ENCODE measurements at places on chromosomes 12 and 14. TPM values are rescaled to one million over a fixed set of nuclear protein-coding genes. Genes with fewer than 3 reads are reported as not detected.

INSM2 gene
- not detected for polyA plus RNA-seq

GRCh38 chr14:89707086-89707485 lies 247.4 kb downstream of the EFCAB11 start:
- no peak for DNase-seq

DNA sequence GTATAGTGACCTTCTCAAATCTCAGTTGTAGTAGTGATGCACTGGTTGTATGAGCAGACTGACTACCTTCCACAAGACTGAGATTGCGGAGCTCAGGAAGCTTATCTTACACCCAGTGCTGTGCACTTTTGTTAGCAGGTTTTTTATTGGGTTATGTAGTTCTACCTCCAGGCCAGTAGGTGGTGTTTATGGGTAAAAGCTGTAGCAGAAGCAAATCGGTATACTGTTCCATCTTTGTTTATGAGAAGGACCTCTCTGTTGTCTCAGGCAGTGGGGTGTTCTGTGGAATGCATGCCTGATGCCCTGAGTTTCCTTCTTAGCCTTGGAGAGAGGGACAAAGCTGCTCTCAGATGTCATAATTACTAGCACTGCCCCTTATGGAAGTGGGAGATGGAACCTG lies 217.8 kb downstream of the LRFN5 start:
- no peak for DNase-seq

- DNase-seq, result no peak
These were observed 115.2 kb downstream of the C12orf75 start for GRCh38 chr12:105445649-105446048.

LIN7A gene
- polyA plus RNA-seq, result 0.21 TPM

C12orf50 gene
- not detected for polyA plus RNA-seq

DNA sequence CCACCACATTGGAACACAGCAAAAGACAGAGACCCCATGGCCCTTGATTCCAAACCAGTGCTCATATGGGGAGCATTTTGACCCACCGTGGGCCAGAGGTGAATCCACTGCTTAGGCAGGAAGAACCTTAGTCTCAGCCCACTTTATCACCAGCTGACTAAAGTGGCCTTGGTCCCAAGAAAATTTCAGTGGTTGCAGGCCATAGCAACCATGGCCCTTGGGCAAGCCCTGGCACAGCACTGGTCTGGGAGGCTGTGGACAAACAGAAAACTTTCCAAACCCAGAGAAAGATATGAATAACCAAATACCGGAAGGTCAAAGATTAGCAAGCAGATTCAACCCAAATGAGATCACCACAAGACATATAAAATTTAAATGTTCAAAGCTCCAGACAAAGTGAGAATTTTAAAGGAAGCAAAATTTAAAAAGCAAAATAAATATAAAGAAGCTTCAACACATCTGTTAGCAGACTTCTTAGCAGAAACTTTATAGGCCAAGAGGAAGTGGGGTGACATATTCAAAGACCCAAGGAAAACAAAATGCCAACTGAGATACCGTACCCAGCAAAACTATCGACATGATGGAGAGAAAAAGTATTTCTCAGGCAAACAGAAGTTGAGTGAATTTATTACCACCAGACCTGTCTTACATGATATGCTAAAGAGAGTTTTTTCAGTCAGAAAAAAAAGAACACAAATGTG lies 7.8 kb downstream of the KLRK1 start:
- DNase-seq, result no peak

SYT10 gene
- not detected for polyA plus RNA-seq

PRB2 gene
- not detected for polyA plus RNA-seq

IGFBP6 gene
- 128 TPM for polyA plus RNA-seq

TMEM229B gene
- 0.31 TPM for polyA plus RNA-seq

- DNase-seq, result no peak
These were observed 861.0 kb downstream of the RPS29 start for GRCh38 chr14:48725051-48725734.

FAM222A gene
- polyA plus RNA-seq, result 3.3 TPM

DNA sequence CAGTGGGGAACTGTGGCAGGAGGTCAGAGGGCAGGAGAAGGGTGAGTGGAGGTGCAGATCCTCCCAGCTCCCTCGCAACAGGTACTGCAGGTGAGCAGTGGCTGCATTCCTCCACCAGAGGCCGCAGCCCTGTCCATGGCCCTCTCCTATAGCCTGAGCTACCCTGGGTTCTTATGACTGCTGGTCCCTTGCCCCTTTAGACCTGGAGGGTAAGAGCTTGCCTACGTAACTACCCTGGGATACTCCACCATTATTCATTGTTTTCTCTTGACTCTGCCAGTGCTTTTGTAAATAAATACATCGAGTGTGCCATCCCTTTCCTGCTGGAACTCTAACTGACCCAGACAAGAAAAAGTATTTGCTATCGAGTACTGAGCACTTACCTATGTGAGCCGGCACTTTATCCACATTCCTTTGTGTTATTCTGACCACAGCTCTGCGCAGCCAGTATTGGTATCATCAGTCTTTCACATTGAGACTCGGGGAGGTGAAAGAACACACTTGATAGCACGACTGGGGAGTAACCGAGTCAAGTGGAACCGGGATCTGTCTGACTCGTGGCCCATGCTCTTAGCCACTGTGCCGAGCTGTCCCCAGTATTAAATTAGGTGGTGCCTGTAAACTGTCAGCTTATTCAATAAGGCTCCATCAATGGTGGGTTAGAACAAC lies 38.5 kb downstream of the LTBP2 start:
- no peak for DNase-seq

GRCh38 chr14:93228550-93228949 lies 21.5 kb downstream of the UBR7 start:
- DNase-seq, result no peak

- no peak for DNase-seq
These were observed 209.9 kb upstream of the HMGA2 start for GRCh38 chr12:65614259-65614889.

GRCh38 chr12:14871247-14871646 lies 14.4 kb downstream of the MGP start:
- DNase-seq, result no peak

DNA sequence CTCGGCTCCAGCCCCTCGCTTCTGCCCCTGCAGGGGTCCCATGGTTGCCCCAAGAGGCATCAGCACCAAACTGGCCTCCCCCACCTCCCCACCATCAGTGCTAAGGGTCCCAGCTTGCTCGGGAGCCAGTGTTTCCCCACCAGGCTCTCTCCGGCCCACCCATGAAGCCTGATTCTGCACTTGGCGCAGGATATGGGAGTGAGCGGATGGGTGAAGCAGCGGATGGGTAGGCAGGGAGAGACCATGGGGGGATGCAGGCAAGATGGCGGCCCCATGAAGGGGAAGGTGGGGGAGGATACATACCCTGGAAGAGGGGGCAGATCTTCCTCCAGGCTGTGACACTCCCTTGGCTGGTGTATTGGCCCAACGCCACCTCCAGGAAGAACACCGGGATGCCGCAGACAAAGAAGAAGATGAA lies 9.7 kb downstream of the SLC6A12 start:
- no peak for DNase-seq

RASSF9 gene
- 0.91 TPM for polyA plus RNA-seq

GRCh38 chr14:50528000-50528399 lies 4.4 kb downstream of the MAP4K5 start:
- no peak for DNase-seq

SLC7A8 gene
- polyA plus RNA-seq, result 0.35 TPM

DNA sequence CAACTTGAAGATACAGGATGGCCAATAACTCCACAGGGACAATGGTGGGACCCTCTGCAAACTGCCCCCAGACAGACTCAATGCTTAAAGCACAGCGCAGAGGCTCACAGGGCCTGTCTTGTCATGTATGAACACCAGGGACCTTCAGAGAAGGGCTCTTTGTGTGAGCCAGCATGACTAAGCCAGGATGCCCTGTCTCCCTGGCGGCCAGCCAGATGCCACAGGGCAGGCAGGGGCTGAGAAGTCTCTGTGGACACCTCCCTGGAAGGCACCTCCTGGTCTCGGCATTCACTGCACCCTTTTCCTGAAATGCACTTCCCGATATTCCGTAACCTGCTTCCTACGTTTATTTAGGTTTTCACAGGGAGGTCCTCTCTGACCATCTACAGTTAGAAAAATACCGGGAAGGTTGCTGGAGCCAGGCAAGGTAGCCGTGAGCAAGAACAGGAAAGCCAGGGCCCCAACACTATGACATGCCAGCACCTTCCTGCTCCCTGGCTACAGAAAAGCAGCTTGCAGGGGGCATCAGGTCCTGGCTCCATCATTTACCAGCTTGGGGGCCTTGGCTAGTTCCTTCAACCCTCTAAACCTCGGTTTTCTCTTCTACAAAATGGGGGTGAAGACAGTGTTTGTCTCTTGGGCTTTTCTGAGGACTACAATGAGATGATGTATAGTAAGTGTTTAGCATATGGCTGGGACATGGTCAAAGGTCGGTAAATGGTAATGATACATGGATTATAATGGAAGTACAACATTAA lies 65.0 kb downstream of the PITPNM2 start:
- peak; percentile 96 for DNase-seq

DNA sequence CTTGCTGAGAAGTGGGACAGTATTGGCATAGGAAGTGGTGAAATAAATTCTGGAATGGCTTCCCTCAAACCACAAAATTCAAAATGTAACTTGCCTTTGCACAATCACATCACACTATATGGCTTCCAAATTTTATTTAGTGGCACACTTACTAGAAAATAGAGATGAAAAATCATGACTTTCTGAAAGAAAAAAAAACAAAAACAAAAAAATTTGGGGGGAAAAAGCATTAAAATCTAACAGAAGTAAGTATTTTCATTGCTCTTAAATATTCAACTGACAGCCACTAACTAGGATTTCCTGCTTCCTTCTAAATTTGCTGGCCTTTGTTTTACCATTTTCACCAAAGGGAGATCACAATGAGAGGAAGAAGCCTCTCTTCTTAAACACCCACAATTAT lies 23.0 kb downstream of the ATF7 start:
- DNase-seq, result no peak

- DNase-seq, result no peak
These were observed 98.1 kb downstream of the ESR2 start for GRCh38 chr14:64196056-64196455.

DNA sequence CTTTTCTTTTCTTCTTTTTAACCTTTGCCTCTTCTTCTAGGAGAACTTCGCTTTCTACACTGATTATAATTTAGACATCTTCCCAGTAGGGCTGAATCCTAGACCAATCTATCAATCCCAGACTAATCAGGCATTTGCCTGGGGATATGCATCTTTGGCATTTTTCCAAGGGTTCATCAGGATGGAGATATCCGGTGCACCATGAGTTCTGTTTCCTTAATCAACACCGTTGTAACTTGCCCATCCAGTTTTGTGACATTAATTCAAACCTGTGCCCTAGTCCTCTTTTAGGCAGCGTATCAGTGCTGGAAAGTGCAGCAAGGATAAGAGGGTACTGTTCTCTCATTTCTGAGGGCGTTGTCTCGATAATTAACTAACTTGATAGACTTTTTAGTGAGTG lies 617 bp upstream of the MGP start:
- no peak for DNase-seq

- no peak for DNase-seq
These were observed 26.2 kb downstream of the ZCRB1 start for GRCh38 chr12:42299392-42300308.

GRCh38 chr12:59164991-59165718 lies 244.9 kb upstream of the LRIG3 start:
- DNase-seq, result peak; percentile 5

GRCh38 chr12:110615171-110615570 lies 1.2 kb downstream of the TCTN1 start:
- DNase-seq, result no peak

DNA sequence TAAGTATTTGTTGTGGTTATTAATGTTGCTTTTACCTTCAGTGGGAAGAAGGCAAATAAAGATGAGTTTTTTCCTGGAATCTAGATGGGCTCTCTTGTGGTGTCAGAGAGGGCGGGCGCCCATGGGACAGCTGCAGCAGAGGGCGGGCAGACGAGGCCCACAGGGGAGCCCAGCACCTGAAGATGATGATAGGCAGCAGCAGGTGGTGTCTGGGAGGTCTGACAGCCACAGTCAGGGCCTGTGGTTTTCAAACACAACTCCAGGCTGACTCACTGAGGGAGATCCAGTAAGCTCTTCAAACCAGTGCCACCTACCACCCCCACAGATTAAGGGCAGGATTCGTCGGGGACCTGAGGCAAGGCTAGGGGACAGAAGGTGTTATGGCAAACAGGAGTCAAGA lies 42.8 kb downstream of the NKX2-1 start:
- DNase-seq, result no peak

- no peak for DNase-seq
These were observed 13.4 kb downstream of the NCAPD2 start for GRCh38 chr12:6507102-6507998.

GRCh38 chr12:53071591-53072551 lies 7.3 kb downstream of the SPRYD3 start:
- no peak for DNase-seq

- no peak for DNase-seq
These were observed 745.7 kb downstream of the DIO2 start for GRCh38 chr14:79465651-79466050.

DNA sequence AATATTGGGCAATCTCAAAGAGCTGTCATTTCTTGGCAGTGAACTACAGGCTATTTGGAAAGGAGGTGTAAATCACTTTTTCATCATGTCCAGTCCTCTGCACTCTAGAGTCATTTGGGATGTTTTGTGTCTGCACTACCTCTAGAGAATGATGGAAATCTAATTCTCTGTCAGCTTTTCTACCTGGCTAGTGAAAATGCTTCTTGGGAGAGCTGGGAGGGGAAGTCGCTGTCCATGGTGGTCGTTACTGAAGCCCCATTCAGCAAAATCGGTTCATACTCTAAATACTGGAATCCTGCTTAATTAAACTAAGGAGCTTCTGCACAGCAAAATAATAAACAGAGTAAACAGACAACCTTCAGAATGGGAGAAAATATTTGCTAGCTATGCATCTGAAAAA lies 251.8 kb downstream of the APAF1 start:
- DNase-seq, result no peak

- DNase-seq, result no peak
These were observed 39.5 kb upstream of the DUSP6 start for GRCh38 chr12:89391726-89392336.

- DNase-seq, result peak; percentile 65
These were observed at the start of gene IGFBP6 for GRCh38 chr12:53097564-53098353. Gene IGFBP6 (plus strand): TSS chr12:53097667. CDS start chr12:53097718, 51 bp downstream.

KLRC3 gene
- polyA plus RNA-seq, result not detected

DNA sequence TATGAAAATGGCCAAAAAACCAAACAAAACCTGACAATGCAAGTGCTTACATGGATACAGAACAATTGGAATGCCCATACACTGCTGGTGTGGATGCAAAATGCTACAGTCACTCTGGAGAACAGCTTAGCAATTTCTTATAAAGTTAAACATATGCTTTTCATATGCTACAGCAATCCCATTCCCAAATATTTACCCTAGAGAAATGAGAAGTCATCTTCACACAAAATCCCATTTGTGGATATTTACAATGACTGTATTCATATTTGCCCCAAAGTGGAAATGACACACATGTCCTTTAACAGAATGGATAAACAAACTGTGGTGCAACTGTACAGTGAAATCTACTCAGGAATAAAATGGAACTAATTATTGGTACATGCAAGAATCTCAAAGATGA lies 20.4 kb downstream of the SAV1 start:
- no peak for DNase-seq

SAMD4A gene
- 8.0 TPM for polyA plus RNA-seq

DNA sequence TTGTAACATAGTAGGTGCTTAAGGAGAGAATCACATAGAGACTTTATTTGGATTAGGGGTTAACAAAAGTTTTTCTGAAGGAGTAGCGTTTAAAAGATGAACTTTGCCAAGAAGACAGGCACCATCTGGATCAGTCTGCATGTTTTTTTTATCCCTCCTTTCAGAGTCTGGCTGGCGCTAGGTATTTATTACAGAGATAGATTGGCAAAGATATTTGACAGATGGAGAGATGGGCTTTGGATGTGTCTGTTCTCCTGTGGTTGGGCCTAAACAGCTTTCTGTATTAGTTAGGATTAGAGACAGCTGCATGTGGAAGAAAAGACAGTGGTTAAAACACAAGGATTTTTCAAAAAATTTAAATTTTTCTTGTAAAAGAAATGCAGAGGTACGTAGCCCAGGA lies 133.9 kb downstream of the C12orf75 start:
- no peak for DNase-seq

Data from A549 (cell line).